ENCODE measurements at places on chromosomes 13 and 19. TPM values are rescaled to one million over a fixed set of nuclear protein-coding genes. Genes with fewer than 3 reads are reported as not detected.

DNA sequence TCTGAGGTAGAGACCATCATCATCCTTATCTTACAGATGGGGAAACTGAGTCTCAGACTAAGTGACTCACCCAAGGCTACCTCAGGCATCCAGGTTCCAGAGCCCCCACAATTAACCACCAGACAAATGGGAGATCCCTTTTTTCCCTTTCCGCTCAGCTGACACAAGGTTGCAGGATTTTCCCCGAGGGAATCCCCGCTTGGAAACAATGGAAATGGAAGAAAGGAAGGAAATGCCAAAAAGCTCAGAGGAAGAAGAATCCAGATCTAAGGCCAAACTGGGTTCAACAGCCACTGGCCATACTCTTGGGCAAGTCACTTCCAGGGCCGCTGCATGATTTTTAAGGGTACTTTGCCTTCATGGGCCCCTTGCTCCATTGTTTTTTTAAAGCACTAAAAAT lies 1.6 kb downstream of the ZNF71 start:
- no peak for DNase-seq

DNA sequence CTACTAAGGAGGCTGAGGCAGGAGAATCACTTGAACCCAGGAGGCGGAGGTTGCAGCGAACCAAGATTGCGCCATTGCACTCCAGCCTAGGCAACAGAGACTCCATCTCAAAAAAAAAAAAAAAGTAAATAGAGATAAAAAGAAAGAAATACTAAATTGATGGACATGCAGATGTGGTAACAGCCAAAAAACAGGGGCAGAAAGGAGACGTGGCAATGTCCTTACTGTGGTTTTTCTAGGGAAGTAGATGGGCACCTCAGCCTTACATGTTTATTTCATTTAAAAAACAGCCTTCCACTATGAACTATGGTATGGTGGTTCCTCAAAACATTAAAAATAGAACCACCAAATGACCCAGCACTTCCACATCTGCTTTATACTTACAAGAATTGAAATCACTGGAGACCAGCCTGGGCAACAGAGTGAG lies 6.5 kb upstream of the EIF3G start:
- DNase-seq = no peak

- no peak for DNase-seq
Observed at GRCh38 chr19:55325172-55325571, at the start of gene TMEM150B. Gene TMEM150B, minus strand, starts transcription at chr19:55325341. Its CDS starts 4,305 bp downstream, at chr19:55321036.

- DNase-seq = no peak
Observed at GRCh38 chr19:38733493-38734175, 10.6 kb downstream of the CAPN12 start.

- no peak for DNase-seq
Observed at GRCh38 chr13:91660076-91660415, 261.6 kb downstream of the GPC5 start.

- DNase-seq = no peak
Observed at GRCh38 chr13:59997976-59998375, 165.8 kb downstream of the DIAPH3 start.

- no peak for DNase-seq
Observed at GRCh38 chr19:5250127-5250659, 90.4 kb downstream of the PTPRS start.

- DNase-seq = no peak
Observed at GRCh38 chr13:20927596-20928257, 25.2 kb upstream of the XPO4 start.

DNA sequence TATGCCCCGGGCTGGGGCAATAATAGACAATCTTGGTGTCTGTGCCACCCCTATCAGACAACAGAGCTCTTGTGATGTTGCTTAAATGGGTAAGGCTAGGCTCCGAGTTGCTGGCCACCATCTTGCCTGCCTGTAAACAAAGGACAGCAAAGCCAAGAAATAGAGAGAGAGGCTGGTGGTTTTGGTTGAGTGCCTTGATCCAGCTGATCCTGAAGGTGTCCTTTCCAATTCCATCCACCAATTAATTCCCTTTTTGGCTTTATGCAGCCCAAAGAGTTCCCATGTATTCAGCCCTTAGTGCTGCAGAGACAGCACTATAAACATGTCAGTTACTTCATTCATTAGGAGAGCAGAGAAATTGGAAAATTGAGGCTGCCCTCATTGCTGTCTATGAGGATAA lies 41.7 kb upstream of the HOMER3 start:
- DNase-seq = no peak

- DNase-seq = no peak
Observed at GRCh38 chr19:518598-519231, 11.4 kb downstream of the TPGS1 start.

DNA sequence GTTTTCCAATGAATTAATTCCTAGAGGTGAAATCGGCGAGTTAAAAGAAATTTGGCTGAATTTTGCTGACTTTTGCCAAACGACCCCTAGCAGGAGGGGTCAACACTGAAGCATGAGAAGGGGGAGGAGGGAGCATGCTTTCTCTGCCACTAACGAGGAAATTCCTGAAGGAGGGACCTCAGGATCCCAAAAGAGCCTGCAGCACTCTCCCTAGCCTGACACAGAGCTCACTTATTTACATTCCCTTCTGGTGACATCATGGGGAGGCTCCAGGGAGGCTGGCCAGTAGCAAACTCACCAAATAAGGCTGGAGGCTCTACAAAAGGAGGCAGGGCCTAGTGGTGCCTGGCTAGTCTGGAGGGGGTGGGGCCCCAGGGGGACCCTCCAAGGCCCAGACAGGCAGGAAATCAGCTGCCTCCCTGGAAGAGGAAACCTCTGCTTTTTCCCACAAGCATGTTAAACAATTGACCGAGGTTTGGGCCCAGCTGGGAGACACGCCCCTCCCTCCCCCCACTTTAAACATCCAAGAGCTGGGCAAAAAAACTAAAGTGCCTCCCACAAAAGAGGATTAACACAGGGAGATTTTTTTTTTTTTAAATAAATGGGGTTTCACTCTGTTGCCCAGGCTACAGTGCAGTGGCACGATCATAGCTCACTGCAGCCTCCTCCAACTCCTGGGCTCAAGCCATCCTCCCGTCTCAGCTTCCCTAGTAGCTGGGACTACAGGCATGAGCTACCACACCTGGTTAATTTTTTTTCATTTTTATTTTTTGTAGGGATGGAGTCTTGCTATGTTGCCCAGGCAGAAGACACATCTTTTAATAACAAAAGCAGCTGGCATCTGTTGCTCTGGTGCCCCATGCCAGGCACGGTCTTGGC lies 2.1 kb downstream of the DAPK3 start:
- DNase-seq = no peak

DNA sequence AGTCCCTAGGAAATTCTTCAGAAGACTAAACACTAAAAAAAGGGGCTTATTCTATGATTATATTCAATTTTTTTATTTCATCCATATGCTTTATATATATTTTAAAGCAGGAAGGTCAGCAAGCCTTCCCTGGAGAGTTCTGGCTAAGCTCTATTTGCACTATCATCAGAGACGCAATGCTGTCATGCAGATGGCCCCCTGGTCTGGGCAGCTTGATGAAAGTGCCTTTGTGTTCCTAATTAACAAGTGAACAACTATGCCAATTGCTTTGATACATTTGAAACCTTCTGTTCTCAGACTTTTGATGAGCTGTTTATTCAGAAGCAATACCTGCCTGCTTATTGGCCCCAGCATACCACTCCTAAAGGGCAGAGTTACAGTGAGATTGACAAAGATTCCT lies 1344.6 kb downstream of the OLFM4 start:
- no peak for DNase-seq

GRCh38 chr13:25709088-25709487 lies 337.3 kb downstream of the ATP8A2 start:
- DNase-seq = no peak

DNA sequence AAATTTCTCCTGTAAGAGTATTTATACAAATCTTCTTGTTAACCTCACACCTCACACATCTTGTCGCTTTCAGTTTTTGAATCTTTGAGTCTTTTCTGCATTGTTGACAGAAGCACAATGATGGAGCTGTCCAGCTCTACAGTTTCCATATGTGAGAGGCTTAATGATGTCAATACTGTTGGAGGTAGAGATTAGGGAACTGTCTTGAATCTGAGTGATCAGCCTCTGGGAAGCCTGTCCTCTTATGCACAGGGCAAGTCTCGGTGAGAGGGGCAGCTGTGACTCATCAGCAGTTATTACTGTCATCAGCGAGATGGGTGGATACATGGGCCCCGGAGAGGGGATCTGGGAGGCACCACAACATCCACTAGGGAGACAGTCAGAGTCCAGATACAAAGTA lies 4.6 kb upstream of the ITGBL1 start:
- no peak for DNase-seq

DNA sequence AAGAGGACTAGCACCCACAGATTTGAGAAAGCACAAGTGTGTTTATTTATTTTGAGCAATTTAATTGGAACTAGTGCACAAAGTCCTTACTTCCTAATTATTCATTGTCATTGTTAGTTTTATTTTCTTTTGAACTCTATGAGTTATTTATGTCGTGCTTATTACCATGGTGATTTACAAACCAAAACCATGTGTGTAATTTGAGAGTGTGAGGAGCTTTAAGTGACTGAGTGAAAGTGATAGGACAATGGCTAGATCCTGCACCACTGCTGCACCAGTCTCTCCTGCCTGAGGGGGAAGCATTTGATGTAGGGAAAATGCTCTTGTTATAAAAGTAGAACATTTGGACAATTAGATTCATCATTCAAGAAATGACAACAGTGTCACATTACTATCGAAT lies 172.3 kb upstream of the KLF12 start:
- no peak for DNase-seq

- no peak for DNase-seq
Observed at GRCh38 chr19:7373862-7374261, 25.1 kb downstream of the ARHGEF18 start.

DNA sequence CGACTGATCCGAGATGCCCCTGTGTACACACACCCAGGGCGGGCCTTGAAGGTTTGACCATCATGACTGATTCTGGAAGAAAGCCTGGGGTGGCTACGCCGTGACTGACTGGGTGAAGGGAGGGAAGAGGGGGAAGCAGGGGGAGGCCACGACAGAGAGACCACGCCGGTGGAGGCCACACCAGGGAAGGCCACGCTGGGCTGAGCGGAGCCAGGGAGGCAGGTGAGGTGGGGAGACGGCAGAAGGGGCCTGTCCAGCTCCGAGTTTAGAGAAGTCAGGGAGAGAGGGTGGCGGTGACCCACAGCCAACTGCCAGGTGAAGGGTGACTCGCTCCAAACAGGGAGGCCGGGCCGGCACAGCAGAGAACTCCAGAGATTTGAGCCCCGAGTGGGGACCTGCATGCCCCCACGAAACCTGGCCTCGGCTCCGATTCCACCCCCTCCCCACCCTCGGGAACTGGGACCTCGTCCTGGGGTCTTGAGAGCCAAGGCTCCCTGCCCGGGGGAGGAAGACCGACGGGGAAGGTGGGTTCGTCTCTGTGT lies 102.6 kb downstream of the PTPRS start:
- DNase-seq = no peak

GRCh38 chr19:5824751-5825150 lies 14.8 kb downstream of the FUT6 start:
- DNase-seq = no peak

GRCh38 chr13:79779761-79780160 lies 298.8 kb downstream of the NDFIP2 start:
- no peak for DNase-seq

DNA sequence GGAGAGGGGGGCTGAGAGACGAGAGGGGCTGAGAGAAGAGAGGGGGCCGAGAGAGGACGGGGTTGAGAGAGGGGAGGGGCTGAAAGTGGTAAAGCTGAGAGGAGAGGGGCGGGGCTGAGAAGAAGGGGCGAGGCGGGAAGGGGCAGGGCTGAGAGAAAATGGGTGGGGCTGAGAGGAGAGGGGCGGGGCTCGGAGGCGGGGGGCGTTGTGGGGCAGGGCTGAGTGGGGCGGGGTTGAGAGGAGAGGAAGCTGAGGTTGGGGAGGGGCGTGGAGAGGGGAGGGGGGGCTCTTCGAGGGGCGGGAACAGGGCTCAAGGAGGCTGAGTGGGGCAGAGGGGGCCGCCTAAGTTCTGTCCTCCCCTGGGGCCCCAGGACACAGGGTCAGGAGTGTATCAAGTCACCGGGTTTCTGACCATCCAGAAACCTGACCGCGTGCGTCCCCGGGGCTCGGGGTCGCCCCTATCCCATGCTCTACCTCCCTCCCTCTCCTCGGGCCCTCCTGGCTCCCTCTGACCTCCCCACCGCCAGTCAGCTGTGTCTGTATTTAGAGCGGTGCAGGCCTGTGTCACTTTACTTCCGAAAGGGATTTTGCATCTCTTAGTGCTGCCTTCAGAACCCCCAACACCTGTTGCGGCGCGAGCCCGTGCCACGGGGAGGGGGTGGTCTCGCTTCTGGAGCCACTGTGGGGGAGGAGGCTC lies 38.6 kb upstream of the SEMA6B start:
- peak; percentile 53 for DNase-seq

- no peak for DNase-seq
Observed at GRCh38 chr13:97648881-97649224, 214.9 kb downstream of the RAP2A start.

DNA sequence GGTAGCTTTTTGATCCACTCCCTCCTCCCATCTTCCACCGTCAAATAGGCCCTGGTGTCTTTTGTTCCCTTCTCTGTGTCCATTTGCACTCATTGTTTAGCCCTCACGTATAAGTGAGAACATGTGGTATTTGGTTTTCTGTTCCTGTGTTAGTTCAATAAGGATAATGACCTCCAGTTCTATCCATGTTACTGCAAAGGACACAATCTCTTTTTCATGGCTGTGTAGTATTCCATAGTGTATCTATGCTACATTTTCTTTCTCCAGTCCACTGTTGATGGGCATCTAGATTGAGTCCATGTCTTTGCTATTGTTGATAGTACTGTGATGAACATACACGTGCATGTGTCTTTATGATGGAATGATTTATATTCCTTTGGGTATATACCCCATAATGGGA lies 136.0 kb upstream of the USP29 start:
- no peak for DNase-seq

DNA sequence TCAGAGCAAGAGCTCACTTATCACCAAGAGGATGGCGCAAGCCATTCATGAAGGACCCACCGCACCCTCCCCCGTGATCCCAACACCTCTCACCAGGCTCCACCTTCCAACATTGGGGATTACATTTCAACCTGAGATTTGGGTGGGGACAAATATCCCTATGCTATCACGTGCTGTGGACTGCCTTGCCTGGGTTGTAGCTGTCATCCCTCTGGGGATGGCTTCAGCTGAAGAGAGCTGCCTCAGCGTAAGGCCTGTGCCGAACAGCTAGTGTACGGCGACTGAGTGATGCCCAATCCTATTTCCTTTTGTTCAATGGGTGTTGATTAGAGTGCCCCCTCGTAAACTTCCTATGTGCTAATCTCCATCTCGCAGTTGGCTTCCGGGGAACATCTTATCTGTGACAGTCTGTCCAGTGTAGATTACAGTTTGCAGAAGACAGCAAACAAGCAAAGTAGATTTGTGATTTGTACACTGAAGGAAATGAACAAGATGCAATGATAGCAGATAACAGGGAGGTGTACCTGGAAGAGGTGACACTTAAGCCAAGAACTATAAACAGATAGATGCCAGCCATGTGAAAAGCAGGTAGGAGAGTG lies 11.8 kb upstream of the RCBTB1 start:
- no peak for DNase-seq

- DNase-seq = no peak
Observed at GRCh38 chr13:77353995-77354394, 27.1 kb upstream of the MYCBP2 start.

The MED16 gene
- total RNA-seq = 42.3 TPM

The ZNF490 gene
- total RNA-seq = 6.1 TPM

The LIM2 gene
- not detected for total RNA-seq

The CLPTM1 gene
- total RNA-seq = 46.2 TPM

The RYR1 gene
- 0.33 TPM for total RNA-seq

The SHANK1 gene
- 0.28 TPM for total RNA-seq

The AXL gene
- 24.8 TPM for total RNA-seq

Data from liver (tissue), 10 donors.